NCI-H2029 treated with DMSO at 0.1 percent for 48 hours (cell line): ENCODE measurements at places on chromosomes 11 and 22.

- DNase-seq = no peak
Measured at GRCh38 chr11:256952-257737, 20.4 kb downstream of the PSMD13 start.

DNA sequence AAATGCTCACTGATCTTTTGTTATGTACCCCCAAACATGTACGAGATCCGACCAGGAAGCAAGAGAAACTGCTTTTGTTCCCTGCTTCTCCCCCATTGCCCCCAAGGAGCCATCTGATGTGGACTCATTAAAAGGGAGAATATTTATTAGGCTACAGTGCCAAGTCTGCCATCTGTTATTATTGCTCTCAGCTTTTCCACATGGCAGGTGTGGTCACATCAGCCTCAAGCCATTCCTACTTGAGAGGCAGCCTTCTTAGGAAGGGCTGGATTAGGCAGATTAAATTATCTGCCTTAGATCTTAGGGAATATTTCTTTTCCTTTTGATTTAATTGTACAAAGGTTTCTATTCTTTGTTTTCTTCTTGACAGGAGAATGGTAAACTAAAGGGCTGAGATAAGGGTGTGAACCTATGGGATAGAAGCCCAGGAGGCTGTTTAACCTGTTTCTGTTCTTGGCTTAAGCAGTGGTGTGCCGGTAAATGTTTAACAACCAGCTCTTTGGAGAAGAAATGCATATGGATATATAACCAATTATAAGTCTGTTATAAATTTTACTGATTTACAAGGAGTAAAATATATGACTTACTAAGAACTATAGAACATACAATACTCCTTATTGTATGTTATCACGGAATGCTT is 88.8 kb downstream of the PDHX start:
- no peak for DNase-seq

GRCh38 chr11:39541945-39542351 is 1917.5 kb downstream of the LRRC4C start:
- no peak for DNase-seq

DNA sequence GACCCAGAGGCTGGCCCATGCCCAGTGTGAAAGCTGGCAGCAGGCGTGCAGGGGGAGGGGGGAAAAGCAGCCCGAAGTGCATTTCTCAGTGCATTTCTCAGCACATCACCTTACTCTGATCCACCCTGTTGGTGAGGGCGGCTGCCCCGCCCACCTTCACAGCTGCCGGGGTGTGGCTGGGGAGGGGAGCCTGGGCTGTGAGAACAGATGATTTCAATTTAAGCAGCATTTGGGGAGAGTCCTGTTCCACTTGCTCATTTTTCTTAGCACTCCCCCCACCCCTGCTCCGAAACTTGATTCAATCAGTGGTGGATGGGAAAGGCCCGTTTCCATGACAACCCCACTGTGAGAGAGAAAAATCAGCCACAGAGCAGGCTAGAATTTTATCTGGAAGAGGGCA is 84.8 kb downstream of the SNX19 start:
- no peak for DNase-seq

DNA sequence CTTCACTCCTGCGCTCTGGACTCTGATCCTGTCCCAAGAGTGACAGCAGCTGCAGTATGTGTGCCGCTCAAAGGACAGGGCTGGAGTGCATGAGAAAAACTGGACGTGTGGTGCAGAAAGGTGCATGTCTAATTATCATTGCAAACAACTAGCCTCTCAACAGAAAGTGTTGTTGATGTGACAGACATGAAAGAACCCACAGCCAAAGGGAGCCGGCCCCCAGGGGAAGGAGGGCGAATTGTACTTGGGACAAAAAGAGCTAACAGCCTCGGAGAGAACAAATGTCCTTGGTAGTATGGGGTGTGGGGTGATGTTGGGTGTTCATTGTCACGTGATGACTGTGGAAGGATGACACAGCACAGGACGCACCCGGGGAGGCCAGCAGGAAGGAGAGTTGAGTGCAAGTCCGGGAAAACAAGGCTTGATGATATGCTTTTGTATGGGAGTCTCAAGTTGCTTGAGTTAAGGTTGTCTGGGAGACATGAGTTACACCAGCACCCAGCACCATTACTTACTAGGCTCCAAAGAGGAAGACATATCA is 325.5 kb downstream of the NTM start:
- no peak for DNase-seq

- DNase-seq = no peak
Measured at GRCh38 chr11:1373536-1374214, 16.1 kb upstream of the BRSK2 start.

DNA sequence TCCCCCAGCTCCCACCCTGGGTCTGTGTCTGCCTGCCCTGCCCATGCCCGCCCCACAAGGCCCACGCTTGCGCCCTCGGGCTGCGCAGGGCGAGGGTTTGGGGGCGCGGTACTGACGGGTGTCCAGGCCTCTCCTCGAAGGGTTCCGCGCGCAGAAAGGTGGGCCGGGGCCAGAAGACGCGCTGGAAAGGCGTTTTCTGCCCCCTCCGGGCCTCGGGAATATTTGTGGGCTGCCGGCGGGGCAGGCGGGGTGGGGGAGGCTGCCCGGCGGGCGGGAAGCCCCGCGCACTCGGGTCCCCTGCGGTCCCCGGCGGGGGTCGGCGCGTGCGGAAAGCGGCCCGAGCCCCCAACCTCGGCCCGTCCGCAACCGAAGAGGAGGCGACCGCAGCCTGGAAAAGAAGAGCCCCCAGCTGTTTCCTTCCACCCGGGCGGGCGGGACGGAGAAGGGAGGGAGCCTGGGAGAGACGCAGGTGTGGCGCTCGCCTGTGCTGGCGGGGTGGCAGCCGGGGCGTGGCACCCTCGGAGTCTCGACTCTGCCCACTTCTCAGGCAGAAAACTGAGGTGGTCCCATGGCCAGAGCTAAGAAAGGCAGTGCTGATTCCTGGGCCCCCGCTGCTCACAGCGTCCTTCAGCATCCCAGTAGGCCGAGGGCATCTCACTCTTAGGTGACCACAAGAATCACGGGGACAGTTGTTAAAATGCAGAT is 59.0 kb downstream of the THAP12 start:
- no peak for DNase-seq

- DNase-seq = no peak
Measured at GRCh38 chr11:68002575-68002937, 1.3 kb downstream of the UNC93B1 start.

GRCh38 chr22:30822216-30823014 is 127.7 kb downstream of the OSBP2 start:
- no peak for DNase-seq

- DNase-seq = no peak
Measured at GRCh38 chr22:35663371-35663770, 15.1 kb downstream of the APOL6 start.
